ENCODE measurements at places on chromosomes 7 and 10. TPM values are rescaled to one million over a fixed set of nuclear protein-coding genes. Genes with fewer than 3 reads are reported as not detected.

The KBTBD2 gene
- 49.5 TPM for total RNA-seq

The NKX1-2 gene
- not detected for total RNA-seq

The HSPA12A gene
- 0.39 TPM for total RNA-seq

- no peak for DNase-seq
Measured at GRCh38 chr10:15200626-15201025, 32.1 kb upstream of the NMT2 start.

DNA sequence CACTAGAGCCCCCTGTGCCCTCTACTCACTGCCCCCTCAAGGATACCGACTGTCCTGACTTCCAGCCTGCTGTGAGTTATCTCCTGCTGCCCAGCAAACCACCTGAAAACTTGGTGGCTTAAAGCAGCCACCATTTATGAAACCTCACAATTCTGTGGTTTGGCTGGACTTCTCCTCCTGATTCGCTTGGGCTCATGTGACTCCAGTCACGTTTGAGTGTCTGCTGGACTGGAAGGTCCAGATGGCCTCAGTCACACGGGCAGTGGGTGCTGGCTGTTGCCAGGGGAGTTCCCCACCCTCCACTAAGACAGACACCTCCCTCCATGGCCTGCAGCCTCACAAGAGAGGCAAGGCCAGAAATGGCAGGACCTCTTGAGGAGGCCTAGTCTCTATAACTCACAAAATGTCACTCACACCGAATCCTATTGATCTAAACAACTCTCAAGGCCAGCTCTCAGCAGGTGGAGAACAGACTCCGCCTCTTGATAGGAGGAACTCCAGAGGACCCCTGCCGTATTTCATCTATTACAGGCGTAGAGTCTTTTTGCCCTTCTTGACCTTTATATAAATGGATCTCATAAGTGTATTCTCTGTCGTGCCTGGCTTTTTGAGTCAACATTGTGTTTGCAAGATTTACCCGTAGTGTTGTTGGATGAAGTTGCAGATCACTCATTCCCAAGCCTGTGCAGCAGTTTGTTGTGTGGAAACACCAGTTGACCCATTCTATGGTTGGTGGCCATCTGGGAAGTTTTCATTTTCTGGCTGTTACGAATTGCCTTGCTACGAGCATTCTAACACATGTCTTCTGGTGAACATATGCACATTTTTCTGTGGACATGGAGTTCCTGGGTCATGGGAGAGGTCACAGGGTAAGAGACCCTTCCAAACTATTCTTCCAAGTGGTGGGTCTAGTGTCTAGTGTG is 48.3 kb downstream of the ZMIZ1 start:
- no peak for DNase-seq

DNA sequence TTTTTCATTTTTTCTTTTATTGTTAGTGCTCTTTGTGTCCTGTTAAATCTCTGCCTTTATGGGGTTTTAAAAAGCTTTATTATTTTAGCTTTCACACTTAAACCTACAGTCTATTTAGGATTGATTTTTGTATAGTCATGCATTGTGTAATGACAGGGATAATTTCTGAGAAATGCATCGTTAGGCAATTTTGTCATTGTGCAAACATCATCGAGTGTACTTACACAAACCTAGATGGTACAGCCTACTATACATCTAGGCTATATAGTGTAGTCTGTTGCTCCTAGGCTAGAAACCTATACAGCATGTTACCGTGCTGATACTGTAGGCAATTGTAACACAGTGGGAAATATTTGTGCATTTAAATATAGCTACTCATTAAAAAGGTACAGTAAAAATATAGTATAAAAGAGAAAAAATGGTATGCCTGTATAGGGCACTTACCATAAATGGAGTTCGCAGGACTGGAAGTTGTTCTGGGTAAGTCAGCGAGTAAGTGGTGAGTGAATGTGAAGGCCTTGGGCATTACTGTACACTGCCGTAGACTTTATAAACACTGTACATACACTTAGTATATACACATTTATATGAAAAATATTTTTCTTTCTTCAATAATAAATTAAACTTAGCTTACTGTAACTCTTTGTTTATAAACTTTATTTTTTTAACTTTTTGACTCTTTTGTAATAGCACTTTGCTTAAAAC is 16.0 kb downstream of the UBE2D1 start:
- DNase-seq = no peak

Data from activated naive CD4-positive, alpha-beta T cell treated with anti-CD3 and anti-CD28 coated beads, Interleukin-2, amount 50 U/mL, for 72 hours (primary cell).